ENCODE measurements at places on chromosomes 11 and 22.

DNA sequence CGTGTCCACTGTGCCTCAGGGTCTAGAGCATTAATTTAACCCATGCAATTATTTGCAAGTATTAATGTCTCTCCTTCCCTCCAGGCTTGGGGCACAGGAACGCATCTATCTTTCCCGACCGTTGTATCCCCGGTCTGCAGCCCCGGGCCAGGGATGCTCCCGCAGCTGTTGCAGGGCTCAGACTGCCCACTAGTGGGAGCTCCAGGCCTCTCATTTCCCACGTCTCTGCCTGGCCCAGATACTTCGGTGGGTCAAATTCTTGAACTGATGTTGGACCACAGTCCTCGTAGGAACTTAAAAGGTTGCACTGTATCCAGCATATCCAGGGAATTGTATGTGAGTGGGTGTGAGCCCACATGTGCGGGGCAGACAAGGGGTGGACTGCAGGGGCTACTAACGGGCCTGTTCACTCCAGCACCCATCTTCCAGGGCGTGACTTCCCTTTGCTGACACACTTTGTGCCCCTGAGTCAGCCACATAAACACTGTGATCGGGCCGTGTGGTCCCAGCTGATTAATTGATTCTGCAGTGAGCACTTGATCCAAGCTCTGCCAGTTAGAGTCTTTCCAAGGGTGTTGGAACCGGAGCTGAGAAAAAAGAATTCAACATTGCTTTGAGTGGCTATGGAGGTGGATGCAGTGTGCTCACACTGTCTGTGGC lies 451.3 kb downstream of the TBC1D22A start:
- no peak for DNase-seq

DNA sequence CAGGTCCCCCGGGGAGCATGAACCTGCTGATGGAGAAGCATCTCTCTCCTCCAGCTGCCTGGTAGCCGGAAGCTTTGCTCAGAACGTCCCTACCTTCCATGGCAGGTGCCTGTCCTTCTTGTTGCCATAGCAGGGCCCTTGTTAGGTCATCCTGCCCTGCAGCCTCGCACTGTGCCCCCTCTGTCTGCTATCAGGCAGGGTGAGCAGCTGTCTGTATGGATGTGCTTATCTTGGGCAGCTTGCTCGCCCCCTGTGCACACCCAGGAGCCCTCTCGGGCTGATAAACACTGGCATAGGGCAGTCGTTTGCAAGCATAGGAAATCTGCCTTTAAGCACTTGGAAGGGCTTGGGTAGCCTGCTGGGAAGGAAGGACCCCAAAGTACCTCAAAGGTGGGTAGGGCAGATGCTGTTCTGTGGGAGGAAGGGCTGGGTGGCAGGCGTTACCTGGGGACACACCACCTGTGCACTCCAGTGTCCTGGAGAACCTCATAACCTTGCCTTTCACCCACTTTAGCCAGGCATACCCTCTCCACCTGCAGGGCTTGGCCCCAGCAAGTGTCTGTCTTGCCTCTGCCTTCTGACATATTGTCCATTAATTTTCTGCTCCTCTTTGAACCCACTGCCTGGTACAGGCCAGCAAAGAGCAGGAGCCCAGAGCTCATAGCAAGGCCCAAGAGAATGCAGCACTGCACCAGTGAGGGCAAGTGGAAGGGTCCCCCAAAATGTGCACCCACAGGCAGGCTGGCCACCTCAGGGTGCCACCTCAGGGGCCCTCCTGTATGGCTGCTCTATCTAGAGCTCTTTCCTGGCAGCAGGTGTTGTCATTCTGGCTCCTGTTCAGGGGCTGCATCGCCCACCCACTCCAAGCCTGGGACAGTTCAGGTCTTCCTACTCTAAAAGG lies 8.0 kb upstream of the COMT start:
- no peak for DNase-seq

DNA sequence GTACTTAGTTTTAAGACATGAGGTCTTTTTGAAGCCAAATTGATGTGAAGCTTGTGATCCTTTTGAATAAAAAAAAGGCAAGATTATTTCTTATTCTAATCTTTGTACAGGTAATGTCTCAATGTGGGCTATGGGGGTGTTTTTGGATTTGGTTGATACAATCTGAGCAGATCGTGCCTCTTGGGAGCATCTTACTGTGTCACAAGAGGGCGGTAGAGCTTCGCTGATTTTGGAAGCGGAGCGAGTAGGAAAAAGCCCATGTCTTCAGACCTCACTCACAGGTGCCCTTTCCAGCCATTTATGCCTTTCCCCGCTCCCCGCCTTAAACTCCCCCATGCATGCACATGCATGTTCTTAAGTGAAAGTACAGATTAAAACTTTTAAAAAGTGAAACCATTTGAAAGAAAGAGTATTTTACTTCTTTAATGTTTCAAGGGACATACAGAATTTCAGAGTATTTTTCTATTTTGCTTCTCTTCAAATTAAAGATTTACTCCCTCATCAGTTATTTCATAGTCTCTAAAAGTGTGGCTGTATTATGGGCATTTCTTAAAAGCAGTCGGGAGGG lies 18.8 kb downstream of the DDX25 start:
- DNase-seq = peak; percentile 27

GRCh38 chr22:23279781-23280180 lies 99.5 kb downstream of the BCR start:
- DNase-seq = no peak

GRCh38 chr22:22458896-22459588 lies 49.5 kb downstream of the ZNF280B start:
- DNase-seq = no peak

DNA sequence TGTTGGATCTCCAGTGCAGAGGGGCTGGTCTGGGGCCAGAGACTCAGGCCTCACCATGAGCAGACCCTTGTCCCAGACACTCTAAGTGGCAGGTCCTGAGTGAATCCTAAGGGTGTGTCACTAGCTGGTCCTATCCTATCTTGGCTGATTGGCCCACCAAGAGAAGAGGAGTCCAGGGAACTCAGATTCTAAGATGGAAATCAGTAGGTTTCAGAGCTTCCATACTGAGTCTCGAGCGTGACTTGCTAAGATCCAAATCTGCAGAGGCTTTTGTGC lies 10.9 kb downstream of the POU2AF1 start:
- no peak for DNase-seq

Measured in AG09309 (cell line).